GM10248 (cell line): ENCODE measurements at places on chromosomes 7 and 10.
A peak's percentile ranks its signal among the peaks of the same experiment; 100 is the strongest.

- DNase-seq, result no peak
These were observed 185.6 kb downstream of the LRRC4 start for GRCh38 chr7:127845522-127846214.

GRCh38 chr7:22049766-22050500 is 104.2 kb upstream of the CDCA7L start:
- no peak for DNase-seq

DNA sequence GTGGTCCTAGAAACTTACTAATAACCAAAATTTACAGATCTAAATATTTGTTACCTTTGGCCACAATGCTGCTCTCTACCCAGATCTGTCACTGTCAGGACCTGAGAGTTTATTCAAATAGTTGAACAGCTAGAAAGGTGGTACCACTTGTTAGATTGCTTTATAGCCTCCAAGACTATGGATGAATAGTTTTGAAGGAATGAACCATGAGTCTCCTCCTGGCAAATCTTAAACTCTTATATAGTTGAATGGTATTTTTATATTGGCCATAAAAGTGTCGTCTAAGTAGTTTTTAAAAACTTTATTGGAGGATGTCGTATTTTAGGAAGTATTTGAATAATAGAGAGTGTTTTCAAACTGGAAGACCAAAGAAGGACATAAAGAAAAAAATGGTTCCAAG is 178.7 kb downstream of the AHR start:
- no peak for DNase-seq

DNA sequence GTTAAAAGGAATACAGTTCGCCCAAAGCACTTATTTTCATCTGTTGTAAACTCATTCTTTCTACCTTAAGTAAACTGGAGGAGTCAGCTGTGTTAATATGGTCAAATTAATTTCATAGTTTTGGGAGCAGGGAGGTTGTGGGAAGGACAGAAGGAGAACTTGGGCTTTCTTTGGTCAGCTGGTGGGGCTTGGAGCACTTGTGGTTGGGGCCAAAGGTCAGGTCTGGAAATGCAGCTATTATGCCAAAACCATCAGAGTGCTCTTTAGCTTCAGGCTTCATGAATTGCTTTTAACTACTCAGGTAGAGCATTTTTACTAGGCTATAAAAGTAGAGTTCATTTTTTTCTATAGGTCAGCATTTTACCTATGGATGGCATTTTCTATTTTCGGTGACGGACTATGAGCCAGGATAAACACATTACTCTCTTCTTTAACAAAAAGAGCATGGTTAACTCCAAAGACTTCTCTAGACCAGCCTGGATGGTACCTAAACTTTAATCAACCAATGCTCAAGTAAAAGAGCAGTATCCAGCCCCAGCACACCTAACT is 30.0 kb downstream of the STEAP4 start:
- no peak for DNase-seq

DNA sequence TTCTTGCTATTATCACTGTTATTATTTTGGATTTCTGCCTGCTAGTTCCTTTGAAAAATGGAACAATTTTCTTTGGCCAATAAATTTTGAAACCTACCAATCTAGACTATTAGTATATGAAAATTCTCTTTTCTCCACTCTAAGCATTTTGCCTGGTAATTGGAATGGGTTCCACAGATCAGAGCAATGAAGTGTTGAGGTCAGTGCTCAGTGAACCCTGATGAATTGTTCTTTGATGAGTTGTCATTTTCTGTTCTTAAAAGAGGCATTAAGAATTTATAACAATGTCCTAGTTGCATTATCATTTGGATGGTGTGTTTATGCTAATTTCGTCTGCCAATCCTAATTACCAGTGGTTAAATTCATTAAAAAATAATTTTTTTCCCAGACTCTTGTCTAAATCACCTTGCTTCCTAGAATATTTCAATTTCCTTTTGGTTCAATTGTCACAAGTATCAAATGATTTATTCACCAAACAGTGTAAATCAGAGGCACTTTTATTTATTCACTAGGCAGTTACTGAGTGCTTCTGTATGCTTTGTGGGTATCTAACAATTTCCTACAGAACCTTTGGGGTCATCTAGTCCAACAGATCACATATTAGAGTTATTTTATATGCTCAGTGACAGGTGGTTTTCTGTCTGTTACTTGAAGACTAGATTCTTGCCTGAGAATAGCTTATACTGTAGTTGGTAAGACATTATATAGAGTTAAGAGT is 239.0 kb downstream of the DNAJB9 start:
- no peak for DNase-seq

GRCh38 chr7:157865351-157866165 is 528.8 kb downstream of the DNAJB6 start:
- DNase-seq, result no peak

DNA sequence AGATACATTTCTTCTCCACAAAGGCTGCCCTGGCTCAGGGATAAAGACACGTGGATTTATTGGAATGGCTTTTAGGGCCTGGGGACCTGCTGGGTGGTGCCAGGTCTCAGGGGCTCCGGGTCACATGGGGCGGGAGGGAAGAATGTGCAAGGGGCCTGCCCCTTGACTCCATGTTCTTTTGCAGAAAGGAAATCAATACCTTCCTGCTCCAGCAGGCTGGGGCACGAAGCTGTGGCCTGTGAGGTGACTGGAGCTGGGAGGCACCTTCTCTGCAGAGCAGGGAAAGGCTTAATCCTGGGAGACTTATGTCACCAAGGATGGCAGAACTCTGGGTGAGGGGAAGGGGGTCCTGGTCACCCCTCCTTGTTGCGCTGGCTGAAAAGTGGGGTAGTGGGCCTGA is 42.3 kb upstream of the GNA12 start:
- no peak for DNase-seq

DNA sequence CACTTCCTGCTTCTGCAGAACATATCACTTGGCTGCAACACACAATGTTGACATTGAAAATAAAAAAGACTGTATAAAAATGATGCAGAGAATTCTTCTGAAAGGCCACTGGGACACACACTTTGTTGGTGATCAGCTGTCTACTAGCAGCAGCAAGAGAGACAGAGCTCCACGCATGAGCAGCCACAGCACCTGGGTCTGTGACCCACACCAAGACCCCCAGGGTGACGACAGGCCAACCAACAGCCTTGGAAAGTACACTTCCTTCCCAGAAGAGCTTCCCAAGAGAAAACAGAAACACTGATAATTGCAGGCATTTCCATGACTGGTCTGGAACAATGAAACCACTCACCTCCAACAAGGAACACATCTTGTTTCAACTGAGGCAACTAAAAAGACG is 239.0 kb downstream of the DIP2C start:
- no peak for DNase-seq

DNA sequence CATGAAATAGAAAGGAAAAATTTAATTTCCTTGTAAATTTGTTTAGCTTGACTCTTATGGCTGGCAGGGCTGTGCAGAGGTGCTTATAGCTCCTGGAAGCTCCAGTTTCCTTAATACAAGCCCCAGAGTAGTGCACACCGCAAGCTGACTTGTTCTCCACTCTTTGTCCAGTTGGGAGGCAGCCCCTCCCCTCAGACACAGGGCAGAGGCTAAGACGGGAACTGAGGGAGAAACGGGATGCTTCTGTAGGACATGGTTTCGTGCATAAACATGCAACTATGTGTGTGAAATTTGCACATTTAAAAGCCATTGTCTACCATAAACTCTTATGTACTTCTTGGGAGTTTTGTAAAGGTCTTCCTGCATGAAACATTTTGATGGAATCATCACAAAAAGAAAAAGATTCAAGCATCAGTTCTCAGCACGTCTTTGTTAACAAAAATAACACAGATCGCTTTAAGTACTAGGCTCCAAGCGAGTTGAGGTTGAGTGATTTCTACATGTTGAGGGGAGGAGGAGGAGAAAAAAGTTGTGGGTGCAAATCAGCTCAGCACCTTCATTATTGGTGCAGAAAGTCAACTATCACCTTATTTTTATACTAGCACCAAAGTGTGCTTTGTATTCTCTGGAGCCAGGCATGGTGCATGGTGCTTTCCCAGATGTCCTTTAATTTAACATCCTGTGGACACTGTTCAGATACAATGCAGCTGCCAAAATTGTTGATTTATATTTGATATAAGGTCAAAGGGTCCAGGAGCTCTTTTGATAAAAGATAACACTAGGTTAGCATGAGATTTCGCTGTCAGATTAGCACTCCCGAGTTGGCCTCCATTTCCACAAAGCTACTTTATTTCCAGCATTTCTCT is 124.5 kb downstream of the CHN2 start:
- DNase-seq, result no peak

DNA sequence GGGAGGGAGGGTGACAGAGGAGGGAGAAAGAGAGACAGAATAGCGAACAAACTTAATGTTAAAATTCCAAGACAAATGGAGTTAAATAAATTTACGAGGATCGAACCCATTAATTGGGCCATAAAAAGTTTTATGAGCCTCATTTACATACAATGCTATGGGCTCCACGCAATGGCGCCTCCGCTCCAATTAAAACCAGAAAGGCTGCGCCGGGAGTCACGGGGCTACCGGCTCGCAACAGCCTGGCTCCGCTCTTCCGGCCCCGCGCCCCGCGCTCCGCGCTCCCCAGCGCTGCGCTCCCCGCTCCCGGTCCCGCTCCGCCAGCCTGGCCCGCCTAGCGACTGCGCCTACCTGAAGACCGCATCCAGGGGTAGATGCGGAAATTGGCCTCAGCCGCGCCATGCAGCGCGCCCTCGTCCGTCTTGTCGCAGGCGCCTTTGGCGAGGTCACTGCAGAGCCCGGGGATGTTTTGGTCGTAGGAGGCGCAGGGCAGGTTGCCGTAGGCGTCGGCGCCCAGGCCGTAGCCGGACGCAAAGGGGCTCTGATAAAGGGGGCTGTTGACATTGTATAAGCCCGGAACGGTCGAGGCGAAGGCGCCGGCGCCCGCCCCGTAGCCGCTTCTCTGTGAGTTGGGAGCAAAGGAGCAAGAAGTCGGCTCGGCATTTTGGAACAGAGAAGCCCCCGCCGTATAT is 513 bp downstream of the HOXA7 start:
- no peak for DNase-seq

- DNase-seq, result no peak
These were observed 1631.5 kb upstream of the LRRTM3 start for GRCh38 chr10:65294329-65294728.

- DNase-seq, result no peak
These were observed 546.9 kb downstream of the TCERG1L start for GRCh38 chr10:130764651-130765050.

GRCh38 chr7:18117482-18117881 is 89.8 kb upstream of the PRPS1L1 start:
- no peak for DNase-seq

GRCh38 chr7:73811760-73812168 is 19.0 kb upstream of the CLDN4 start:
- peak; percentile 76 for DNase-seq

- no peak for DNase-seq
These were observed 606 bp downstream of the PALD1 start for GRCh38 chr10:70479165-70479581.

DNA sequence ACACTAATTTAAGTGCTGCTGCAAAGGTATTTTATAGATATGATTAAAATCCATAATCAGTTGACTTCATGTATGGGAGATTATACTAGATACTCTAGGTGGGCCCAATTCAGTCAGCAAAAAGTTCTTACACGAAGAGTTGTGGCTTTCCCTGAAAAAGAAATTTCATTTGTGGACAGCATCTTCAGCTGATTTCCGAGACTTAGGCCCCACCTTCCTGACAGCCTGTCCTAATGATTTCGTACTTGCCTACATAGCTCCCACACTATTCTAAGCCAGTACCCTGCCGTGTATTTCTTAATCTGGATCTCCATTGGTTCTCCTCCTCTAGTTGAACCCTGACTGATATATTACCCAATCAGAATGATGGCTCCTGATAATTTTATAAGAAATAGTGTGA is 297.9 kb downstream of the EXOC4 start:
- no peak for DNase-seq

DNA sequence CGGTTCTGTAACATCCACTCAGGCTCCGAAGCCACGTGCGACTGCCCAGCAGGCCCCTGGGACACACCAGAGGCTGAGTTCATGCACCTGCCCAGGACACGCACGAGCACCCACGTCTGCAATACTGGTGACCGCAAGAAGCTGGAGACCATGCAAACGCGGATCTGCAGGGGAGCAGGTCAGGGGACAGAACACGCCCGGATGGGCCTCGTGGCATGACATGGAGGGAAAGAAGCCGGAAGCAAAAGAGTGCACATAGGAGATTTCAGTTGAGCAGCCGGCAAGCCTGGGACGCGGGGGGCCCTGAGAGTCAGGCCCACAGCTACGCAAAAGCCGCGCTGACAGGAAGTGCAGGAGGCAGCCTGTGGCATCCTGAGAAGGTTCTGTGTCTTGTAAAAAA is 73.7 kb downstream of the FOXL3 start:
- DNase-seq, result no peak

DNA sequence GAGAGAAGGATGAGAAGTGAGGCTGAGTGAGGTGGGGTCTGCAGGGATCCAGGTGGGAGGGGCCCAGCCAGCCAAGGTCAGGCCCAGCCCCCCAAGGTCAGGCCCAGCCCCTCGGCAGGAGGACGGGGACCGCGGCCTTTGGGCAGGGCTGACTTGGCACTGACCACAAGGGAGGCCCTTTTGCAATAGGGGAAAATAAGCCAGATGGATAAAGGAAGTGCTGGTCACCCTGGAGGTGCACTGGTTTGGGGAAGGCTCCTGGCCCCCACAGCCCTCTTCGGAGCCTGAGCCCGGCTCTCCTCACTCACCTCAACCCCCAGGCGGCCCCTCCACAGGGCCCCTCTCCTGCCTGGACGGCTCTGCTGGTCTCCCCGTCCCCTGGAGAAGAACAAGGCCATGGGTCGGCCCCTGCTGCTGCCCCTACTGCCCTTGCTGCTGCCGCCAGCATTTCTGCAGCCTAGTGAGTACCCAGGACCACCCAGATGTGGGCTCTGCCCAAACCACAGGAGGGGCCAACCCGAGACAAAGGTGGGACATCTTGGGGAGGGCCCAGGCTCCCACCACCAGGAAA is at the start of gene PILRA:
Gene PILRA (plus strand): TSS at position 227 of the 571 bp plus-strand sequence. CDS start 170 bp downstream, at position 397.
- DNase-seq, result no peak

DNA sequence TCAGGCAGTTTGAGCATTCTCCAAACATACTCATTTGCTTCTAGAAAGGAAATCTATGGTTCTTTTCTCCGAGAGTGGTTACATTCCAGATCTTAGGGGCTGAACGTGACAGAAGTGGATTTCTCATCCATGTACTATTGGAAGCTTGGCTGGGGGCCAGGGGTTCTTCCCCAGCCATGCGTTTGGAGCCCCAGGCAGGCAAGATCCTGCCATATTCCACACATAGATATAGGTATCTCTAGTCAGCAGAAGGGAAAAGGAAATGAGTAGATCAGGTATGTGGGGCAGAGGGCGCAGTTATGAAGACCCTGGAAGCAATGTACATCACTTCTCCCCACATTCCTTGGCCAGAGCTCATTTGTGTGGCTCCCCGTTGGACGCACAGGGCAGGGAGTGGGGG is 299.8 kb downstream of the CCDC3 start:
- DNase-seq, result no peak
